ENCODE measurements at places on chromosomes 5 and 9.
A peak's percentile ranks its signal among the peaks of the same experiment; 100 is the strongest.

DNA sequence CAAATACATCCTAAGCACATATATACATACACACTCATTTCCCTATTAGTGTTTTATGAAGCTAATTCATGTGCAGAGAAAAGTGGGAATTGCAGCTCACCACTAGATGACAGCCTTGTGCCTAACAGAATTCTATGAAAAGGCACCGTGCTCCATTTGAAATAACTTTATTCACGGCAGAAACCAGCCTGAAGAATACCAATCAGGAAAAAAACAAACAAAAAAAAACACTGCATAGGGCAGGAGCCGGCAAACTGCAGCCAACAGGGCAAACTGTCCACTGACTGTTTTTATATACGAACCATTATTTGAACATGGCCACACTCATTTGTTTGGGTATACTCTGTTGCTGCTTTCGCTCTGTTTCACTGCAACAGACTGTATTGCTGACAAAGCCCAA, 33.6 kb downstream of the ERMP1 start:
- DNase-seq: no peak

- DNase-seq: no peak
Measured at GRCh38 chr5:58498340-58498942, 7.2 kb downstream of the GAPT start.

GRCh38 chr9:127904561-127905003, 5.2 kb upstream of the ST6GALNAC6 start:
- DNase-seq: no peak

DNA sequence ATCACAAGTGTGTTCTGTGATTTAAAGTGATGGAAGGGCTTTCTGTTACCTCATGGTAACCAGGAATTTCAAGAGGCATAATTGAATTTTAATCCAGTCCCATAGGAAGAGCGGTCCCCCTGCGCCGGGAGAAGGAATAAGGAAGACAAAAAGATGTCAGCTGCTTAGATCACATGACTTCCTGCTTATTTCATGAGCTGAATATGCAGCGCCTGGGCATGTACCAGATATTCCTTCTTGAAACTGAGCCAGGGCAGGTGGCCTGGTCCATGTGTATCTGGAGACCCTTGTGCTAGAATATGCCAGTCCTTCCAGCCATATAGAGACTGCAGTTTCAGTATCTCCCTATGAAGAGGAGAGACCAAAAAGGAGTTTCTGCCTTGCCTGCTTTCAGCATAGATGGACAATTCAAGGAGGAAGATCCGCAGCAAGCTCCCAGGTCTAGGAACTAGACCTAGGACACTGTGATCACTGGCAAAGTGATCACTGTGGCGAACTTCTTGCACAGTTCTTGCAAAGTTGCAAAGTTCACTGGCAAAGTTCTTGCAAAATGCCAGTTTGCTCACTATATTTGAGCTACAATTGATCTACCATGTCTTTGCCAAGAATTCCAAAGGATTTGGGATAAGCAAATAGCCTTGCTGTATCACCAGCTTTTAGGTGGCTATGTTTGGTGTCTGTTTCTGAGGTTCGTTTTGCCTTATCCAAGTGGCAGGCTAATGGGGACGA, 102.9 kb upstream of the PHYKPL start:
- DNase-seq: no peak

DNA sequence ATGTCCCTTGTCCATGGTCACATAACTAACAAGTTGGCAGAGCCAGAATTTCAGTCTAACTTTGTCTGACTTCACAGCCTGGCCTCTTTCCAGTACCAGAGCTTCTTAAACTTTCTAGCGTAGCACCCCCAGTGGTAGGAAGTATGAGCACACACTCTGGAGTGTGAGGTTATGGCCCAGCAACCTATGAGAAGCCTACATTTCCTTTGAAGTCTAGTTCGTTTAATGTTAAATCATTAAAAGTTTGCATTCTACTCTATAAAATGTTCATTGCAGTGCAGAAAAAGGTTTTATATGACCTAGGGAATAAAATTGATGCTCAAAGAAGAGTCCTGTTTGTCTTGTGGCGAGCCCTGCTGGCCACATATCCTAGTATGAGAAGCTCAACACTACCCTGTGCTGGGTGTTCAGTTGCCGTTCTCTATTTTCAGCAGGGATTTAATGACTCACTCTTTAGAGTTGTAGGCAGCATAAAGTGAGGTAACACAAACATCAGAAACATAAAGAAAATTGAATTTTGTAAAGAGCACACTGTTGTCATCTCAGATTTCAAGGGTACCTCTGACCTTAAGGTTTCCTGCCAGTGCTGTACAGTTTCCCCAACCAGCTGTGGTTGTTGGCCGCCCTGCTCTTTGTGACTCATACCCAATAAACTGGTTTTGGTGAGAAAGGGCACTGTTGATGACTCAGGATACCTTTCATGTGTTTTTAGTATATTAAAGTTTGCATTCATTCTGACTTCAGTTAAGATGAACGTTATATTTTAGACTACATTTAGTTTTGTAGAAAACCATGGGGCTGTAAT, 14.3 kb downstream of the MCCC2 start:
- peak; percentile 3 for DNase-seq

DNA sequence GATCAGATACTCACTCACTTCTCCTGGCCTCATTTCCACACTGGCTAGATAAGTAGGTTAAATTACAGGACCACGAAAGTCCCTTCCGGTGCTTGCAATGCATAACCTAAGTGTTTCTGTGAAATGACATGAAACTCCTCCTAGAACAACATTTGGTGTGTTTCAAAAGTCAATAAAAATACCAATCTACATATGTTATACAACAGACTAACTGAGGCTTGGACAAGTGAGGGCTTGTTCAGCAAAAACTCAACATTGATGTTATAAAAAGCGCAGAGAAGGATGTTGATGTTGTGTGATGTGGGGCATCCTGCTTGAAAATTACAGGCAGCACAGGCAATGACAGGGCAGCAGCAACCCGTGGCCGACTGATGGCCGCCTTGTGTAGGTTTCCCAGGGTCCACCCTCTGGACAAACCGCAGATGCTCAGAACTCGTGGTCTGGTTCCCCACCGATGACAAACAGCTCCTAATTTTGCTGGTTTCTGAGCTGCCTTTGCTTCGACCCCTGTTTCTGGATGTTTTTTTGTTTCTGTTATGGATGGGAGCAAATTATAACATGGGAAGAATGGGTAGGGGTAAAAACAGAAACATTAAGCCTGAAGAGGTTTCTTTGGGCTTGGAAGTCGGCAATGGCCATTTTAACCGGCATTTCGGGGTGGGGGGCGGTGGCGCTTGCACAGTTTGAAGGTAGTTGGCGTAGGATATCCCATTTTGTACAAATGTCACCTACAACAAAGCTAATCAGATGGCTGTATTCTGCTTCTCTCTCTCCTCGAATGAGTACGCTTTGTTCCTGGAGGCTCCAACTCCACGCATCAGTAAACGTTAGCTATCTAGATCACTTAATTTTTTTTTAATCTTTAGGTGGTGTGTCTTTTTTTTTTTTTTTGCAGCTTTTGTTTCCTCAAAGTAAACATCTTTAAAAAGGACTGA, 116.1 kb downstream of the PDZD2 start:
- DNase-seq: no peak

Measured in SHP77 treated with DMSO at 0.1 percent for 48 hours (cell line).